ENCODE measurements at places on chromosomes 3 and 15.

DNA sequence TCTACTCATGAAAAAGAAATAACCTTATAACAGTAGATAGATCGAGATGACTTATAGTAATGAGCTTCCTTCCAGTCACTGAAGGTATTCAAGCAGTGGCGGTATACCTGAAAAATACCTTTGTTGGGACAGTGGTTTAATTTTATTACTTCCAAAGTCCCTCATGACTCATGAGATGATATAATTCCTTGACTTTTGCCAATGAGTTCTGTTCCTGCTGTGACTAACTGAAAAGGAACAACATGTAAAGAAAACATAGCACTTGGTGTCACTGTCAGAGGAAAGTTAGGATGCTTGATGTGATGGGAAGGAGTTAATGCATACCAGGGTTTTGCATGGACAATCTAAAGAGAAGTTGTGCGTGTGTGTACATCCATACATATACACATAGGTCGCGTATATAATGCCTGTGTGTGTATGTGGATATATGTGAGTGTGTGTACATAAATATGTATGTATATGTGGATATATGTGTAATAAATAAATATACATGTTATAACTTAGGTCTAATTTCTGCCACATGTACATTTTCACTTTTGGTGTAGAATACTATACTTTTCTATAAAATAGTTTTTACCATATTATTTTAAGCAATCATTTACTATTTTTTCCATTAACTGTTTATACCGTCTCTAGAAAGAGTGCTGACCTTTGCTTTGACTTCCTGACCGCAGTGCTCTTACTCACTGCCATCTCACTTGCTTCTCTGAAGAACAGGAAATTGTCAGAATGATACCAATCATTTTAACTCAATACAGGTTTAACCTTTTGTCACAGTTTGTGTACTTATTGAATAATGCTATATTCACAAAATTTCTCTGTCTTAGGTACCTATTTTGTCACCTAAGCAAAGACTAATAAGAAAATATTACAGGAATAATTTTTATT is 12.6 kb upstream of the PAK2 start:
- DNase-seq, result no peak

GRCh38 chr15:28133281-28133680 is 34.2 kb upstream of the OCA2 start:
- DNase-seq, result no peak

GRCh38 chr15:35605764-35606449 is 59.9 kb upstream of the DPH6 start:
- DNase-seq, result no peak

- DNase-seq, result no peak
Observed at GRCh38 chr15:66923438-66923881, 141.9 kb upstream of the SMAD3 start.

DNA sequence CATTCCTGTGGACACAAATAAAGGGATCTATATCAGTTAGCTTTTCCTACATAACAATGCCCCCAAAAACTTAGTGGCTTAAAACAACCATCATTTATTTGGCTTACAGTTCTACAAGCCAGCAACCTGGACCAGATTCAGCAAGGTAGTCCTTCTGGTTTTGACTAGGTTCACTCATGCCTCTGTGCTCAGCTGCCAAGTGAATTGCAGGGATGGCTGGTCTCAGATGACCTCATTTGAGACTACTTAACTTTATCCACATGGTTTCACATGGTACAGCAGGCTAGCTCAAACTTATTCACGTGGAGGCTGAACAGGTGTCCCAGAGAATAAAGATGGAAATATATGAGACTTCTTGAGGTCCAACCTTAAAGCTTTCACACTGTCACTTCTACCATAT is 119.3 kb upstream of the BFSP2 start:
- DNase-seq, result no peak

Measured in activated CD8-positive, alpha-beta memory T cell treated with anti-CD3 and anti-CD28 coated beads for 48 hours (primary cell).